Activated naive CD4-positive, alpha-beta T cell treated with anti-CD3 and anti-CD28 coated beads, Interleukin-2, amount 10 ng/mL, durations not matched to agents 7 days and 5 days (primary cell): ENCODE measurements at places on chromosomes 11 and 22.
A peak's percentile ranks its signal among the peaks of the same experiment; 100 is the strongest.

GRCh38 chr22:42214633-42215415 is 55.6 kb downstream of the TCF20 start:
- H3K27ac ChIP-seq: no peak overlapping the region
- DNase-seq: no peak
- no peaks in the 10 kb centered on the region for H3K27me3 ChIP-seq

DNA sequence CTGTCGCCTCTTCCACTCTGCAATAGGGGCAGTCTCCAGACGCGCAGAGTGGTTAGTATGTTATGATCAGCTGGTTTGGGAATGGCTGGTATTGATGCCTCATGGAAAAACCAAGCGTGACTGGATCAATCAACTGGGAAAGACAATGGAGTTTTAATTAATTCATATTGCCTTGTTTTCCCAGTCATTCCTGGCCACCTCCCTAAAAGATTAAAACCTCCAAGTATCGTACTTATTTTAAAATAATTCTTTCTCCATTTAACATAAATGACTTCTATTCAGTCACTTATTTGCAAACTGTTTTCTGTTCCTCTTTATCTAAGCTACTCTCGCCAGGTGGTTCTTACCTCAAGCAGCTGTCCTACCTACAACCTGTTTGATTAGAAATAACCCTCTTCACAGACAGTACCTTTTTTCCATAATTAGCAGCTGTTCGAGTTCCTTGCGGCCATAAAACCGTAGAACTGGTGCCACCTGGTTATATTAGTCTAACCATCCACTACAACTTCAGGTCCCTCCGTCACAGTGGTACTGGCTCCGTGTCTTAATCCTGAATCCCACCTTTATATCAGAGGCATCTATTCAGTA is 898 bp downstream of the ZNF215 start:
- peak overlapping the region; percentile 76 for H3K4me3 ChIP-seq
- H3K27ac ChIP-seq: no peak overlapping the region
- peaks cover 21% of the 10 kb centered on the region for H3K4me1 ChIP-seq
- no peak for DNase-seq
- peaks cover 30% of the 10 kb centered on the region for H3K27me3 ChIP-seq

DNA sequence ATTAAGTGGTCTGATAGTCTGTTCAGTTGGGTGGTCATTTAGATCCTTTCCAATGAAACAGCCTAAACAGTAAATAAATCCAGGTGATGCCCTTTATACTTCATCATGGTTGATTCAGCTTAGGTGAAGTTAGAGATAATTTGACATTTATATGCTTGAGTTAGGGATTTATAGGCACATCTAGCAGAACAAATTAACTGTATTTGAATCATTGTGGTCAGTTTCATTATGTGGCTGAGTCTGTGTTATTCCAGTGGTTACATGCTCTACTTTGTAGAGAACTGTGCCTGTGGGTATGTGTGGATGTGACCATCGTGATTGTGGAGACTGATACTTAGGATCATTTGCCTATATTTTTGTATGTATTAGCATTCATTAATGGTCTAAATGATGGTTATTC is 194.6 kb downstream of the DDX10 start:
- no peaks in the 10 kb centered on the region for H3K27me3 ChIP-seq
- no peak overlapping the region for H3K4me3 ChIP-seq
- no peak overlapping the region for H3K27ac ChIP-seq
- peaks cover 6% of the 10 kb centered on the region for H3K36me3 ChIP-seq
- peaks cover 20% of the 10 kb centered on the region for H3K4me1 ChIP-seq

DNA sequence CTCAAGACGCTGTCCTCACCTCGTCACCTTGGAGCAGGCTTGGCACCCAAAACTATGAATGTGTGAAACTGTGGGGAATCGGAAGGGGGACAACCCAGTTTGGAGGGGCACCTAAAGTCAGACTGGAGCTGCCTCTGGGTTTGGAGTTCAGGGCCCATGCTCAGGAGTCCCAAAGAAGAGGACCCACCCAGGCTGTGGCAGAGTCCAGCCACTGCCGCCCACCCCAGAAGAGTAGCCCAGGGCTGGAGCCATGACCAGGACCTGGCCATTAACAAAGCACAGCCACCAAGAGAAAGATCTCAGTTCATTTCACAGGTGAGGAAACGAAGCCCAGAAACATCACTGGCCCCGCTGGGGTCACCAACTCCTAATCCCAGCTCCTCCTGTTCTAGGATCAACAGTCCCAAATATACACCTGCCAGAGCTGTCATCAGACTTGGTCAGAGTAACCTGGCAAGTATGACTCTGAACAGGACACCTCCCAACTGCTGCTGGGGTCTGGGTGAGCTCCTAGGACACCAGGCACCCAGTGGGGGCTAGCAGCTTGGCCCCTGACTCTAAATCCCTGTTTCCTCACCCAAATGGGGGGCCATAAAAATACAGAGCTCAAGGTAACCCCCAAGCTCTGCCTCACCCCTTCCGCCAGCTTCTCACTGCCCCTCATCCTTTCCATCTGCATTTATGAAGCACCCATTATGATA is 2.7 kb downstream of the RAB3IL1 start:
- H3K27ac ChIP-seq: no peak overlapping the region
- peaks cover 9% of the 10 kb centered on the region for H3K4me1 ChIP-seq
- no peaks in the 10 kb centered on the region for H3K36me3 ChIP-seq
- no peak for DNase-seq

DNA sequence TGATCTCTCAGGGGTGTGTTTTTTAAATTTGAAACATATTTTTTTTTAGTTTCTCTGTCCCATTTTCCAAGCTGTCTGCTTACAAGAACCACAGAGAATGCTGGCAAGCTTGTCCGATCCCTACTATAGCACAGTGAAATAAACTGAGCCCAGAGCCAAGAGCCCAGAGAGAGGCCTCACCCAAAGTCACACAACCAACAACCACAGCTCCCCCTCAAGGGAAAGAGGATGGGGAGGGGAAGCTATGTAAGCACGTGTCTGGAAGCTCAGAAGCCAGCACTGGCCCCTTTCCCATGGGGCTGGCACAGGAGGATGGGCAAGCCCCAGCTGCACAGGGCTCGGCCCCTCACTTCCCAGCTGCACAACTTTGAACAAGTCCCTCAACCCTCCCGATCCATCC is 3.2 kb upstream of the SART1 start:
- peaks cover 15% of the 10 kb centered on the region for H3K36me3 ChIP-seq
- DNase-seq: no peak
- peak overlapping the region; percentile 99 for H3K27ac ChIP-seq
- no peak overlapping the region for H3K4me3 ChIP-seq
- peaks cover 58% of the 10 kb centered on the region for H3K4me1 ChIP-seq

DNA sequence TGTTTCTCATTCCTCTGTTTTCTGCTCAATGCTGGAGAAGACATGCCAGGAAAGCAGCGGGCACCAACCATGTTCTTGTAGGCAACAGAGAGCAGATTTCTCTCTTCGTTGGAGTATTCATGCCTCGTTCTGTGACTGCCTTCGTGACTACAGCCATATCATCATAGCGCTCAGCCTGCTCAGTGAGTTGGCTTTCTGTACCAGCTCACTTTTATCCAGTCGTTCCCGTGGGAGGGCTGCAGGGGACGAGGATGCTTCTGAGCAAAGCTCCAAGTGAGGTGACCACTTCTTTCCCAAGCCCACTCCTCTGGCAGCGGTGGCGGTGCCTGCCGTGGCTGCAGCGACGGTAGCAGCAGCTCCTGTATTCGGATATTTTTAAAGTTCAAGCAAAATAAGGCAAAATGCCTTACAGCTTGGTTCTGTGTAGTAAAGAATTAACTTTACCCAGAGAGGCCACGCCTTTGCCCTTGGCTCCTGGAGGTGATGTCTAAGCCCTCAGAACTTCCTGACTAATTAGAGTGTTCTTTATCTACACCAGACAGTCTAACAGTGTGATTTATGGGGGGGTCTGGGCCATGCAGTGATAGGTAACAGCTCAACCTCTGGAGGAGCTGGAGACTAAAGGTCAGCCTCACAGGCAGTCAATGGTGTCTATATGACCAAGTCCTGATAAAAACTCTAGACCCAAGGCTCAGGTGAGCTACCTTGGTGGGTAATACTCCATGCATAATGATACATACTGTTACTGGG is 35.3 kb downstream of the LDHAL6A start:
- H3K27ac ChIP-seq: no peak overlapping the region
- no peaks in the 10 kb centered on the region for H3K27me3 ChIP-seq
- H3K36me3 ChIP-seq: peaks cover 35% of the 10 kb centered on the region
- no peak overlapping the region for H3K4me3 ChIP-seq

DNA sequence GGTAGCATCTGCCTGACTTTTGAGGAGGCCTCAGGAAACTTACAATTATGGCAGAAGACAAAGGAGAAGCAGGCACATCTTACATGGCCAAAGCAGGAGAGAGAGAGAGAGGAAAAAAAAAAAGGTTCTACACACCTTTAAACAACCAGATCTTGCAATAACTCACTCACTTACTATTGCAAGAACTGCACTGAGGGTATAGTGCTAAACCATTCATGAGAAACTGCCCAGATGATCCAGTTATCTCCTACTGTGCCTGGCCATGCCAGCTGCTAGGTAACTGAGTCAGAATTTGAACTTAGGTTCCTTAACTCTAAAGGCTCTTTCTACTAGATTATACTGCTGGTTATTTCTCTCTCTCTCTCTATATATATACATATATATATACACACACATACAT is 7.3 kb downstream of the HORMAD2 start:
- H3K36me3 ChIP-seq: no peaks in the 10 kb centered on the region
- H3K4me1 ChIP-seq: peaks cover 16% of the 10 kb centered on the region
- H3K4me3 ChIP-seq: no peak overlapping the region
- H3K27ac ChIP-seq: no peak overlapping the region
- H3K27me3 ChIP-seq: peaks cover 12% of the 10 kb centered on the region
- no peak for DNase-seq
